Left lobe of liver (tissue), 2 donors: ENCODE measurements at places on chromosomes 4 and X. TPM values are rescaled to one million over a fixed set of nuclear protein-coding genes. Genes with fewer than 3 reads are reported as not detected.
A peak's percentile ranks its signal among the peaks of the same experiment; 100 is the strongest.

DNA sequence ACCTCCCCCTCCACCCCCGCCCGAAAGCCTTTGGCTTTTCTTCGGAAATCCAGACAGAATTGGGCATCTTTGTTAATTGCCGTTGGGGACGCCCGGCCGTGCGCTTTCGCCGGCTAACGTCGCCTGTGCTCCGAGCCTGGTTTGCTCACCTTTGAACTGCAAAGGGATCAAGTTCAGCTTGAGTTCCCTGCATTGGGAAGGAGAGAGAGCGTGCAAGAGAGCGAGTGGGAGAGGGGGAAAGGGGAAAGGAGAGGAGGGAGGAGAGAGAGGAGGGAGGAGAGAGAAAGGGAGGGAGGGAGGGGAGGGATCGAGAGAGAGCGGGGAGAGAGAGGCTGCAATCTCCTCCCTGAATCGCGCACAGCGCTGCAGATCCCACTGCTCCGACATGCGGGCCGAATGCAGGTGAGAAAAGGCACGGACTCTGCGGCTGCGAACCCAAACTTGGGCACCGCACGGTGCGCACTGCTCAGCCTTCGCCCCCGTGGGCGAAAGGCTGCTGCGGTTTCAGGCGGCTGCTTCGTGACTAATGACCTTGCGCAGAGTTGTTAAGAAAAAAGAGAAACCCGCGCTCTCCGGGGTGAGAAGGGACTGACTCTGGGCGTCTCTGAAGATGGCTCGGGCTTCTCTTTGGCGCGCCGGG is at the start of gene PCDH7:
Gene PCDH7, plus strand, starts transcription at position 349 of the 640 bp plus-strand sequence. CDS start 1,054 bp downstream, outside the sequence.
- no peak for DNase-seq

DNA sequence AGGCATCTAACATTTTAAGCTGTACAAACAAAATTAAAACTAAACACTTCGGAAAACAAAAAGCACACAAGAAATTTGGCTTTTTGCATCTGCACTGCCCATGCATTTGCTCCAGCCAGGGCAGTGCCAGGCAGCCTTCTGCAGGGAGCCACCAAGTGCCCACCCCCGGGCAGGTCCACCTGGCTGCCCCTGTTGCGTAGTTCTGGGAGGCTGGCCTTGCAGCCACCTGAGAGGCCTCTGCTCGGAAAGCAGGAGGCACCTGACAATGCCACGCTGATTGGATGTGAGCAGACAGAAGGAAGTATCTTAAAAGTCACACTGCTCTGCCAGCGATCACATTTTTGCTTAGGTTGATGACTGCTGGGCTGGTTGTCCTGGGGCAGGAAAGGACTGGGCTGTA is 3.5 kb downstream of the TMEM271 start:
- DNase-seq: peak; percentile 8

GRCh38 chr4:14787894-14788293 is 214.4 kb upstream of the CPEB2 start:
- DNase-seq: no peak

GRCh38 chr4:31575504-31575903 is 855.3 kb downstream of the PCDH7 start:
- no peak for DNase-seq

DNA sequence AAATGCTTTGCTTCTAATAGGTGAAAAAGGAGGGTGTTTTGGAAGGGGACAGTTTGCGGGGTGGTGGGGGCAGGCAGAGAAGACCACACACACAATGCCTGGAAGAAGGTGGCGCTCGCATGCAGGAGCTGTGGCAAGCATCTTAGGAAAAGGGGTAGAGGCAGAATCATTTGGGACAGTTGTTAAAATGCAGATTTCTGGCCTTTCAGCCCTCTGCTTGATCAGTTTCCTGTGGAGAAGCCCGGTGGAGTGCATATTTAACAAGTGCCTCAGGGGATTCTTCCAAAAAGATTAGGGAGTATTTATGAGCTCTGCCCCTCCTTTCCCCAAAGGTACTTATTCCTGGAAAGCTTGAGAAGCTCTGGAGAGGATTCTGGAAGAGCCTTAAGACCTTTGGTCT is 4.8 kb downstream of the NOCT start:
- no peak for DNase-seq

DNA sequence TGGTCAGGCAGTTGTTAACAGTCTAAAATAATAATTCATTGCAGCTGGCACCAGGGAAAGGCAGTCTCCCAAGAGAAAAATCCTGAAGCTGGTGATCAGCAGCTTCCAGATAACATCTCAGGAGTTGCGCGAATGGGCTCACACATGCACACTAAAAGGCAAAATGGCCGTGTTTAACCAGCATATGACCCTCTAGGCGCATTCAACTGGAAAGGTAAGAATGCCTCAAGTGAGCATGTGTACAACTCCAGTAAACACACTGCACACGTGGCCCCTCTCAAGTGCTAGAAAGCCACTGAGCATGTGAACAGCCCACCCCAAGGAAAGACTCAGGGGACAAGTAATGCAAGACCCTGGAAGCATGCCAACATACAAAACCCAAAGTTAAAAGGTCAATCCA is 33.1 kb downstream of the STPG2 start:
- DNase-seq: no peak

GRCh38 chr4:95627709-95628108 is 78.9 kb upstream of the UNC5C start:
- DNase-seq: no peak

GRCh38 chr4:89245459-89245858 is 62.1 kb downstream of the GPRIN3 start:
- no peak for DNase-seq

GRCh38 chr4:24796620-24797019 is 1.2 kb downstream of the SOD3 start:
- no peak for DNase-seq

GRCh38 chr4:18075823-18076433 is 54.4 kb upstream of the LCORL start:
- no peak for DNase-seq

DNA sequence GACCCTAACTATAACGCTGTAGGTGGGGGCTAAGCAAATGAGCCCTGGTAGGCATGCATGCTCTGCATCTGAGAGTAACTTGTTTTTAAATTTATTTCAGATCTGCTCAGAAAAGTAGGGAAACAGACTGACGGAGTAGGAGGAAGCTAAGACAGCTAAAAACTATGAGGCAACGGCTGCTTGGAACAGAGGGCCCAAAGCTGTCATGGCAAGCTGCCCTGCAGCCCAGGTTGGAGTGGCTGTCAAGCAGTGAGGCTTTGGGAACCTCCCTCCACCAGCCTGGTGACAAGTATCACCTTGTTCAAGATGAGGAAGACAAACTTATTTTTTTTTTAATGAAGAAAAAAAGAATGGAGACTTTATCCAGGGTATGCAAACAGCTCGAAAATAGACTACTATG is 439.8 kb downstream of the NLGN4X start:
- DNase-seq: no peak

DNA sequence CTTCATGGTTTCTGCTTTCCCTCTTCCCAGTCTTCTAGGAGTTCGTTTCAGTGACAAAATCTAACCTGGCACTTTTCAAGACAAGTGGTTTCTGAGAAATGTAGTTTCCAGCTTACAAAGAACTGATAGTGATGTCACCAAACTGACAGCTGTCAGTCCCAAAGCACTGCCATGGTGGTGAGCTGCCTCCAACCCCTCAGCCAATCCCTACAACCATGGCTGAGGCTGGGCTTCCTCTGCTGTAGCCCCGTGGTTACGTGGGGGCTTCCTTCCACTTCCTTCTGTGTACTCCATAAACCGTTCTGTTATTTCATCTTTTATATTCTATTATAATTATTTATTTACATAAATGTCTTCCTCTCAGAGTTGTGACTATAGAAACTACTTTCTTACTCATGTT is 198.6 kb upstream of the AGA start:
- no peak for DNase-seq

GRCh38 chrX:53080628-53081580 is 1.3 kb upstream of the TSPYL2 start:
- no peak for DNase-seq

- no peak for DNase-seq
Measured at GRCh38 chr4:154807042-154807630, 26.1 kb downstream of the RBM46 start.

GRCh38 chr4:91601401-91601800 is 702.4 kb upstream of the GRID2 start:
- DNase-seq: no peak

GRCh38 chrX:22078117-22078516 is 46.0 kb downstream of the PHEX start:
- no peak for DNase-seq

- DNase-seq: no peak
Measured at GRCh38 chr4:54274264-54274663, 45.2 kb downstream of the PDGFRA start.

GRCh38 chr4:23212558-23212957 is 519.8 kb downstream of the GBA3 start:
- no peak for DNase-seq

- DNase-seq: no peak
Measured at GRCh38 chrX:155052738-155053498, 18.0 kb downstream of the CMC4 start.

DNA sequence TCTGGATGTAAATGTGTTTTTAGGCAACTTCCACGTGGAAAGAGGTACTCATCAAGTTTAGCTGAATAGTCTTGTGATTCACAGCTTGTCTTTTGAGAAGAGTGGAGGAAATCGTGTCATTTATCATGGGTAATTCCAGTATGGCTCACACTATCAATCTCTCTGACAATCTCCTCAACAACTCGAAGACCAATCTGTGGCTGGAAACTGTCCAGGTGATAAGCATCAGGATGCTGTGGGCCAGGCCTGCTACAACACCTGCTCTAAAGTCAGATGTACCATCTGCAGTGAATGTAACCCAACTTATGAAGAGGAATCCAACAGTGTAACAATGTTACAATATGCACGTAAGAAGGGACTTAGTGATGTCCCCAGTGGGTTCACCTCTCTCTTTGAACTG is 132.1 kb upstream of the GK2 start:
- no peak for DNase-seq

GRCh38 chr4:145181091-145181501 is 707 bp upstream of the OTUD4 start:
- DNase-seq: no peak

- DNase-seq: no peak
Measured at GRCh38 chr4:1516261-1516660, 110.0 kb upstream of the NKX1-1 start.

GRCh38 chrX:9802737-9803136 is 16.5 kb downstream of the SHROOM2 start:
- no peak for DNase-seq

GRCh38 chrX:132968296-132968949 is 10.0 kb upstream of the HS6ST2 start:
- DNase-seq: no peak

DNA sequence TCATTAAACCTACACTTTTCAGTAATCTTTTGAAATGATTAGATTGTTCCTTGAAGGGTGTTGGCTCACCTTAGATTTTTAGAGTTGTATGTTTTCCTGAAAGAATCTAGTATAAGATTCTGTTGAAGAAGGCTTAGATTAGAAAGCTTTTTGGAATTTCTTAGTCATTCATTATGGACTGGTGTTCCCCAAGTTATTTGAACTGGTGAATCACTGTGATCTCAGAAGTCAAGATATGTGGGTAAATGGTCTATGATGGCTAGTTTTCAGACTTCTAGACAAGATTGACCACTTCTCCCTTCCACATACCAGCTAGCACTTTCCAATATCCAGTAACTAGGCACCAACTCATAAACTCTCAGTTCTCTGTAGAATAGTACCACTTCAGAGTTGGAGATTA is 138.1 kb downstream of the KDM6A start:
- no peak for DNase-seq

DNA sequence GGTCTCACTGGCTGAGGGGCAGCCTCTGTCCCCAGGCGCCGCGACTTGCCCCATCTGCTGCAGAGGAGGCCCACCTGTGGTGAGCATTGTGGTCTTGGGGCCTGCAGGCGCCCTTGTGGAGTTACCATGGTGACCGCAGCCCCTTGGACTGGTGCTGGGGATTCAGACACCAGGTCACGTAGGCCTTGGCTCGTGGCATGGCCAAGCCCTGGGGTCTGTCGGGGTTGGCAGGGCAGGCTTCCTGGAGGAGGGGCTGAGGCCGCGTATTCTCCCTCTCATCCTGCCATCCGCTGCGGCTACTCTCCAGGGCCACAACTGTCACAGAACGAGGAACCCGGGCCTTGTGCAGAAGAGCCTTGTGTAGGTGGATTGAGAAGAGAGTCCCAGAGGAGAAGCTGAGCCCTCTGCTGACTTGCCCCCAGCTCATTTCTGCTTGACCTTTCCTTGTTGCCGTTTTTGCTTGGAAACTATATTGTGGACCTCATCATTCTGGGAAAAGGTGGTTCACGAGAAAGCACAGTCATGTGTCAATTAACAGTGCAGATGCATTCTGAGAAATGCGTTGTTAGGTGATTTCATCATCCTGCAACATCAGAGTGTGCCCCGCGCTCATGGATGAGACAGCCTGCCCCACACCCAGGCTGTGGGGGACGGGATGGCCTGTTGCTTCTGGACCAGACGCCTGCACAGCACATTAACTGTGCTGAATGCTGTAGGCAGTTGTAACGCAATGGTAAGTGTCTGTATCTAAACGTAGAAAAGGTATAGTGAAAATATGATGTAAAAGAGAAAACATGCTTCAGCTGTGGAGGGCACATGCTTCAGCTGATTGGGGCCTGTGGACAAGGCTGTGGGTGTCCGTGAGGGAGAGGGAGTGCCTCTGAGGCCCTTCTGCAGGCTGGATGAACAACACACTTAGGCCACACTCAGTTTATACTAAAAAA is 38.5 kb downstream of the TRMT44 start:
- DNase-seq: no peak

- no peak for DNase-seq
Measured at GRCh38 chr4:37609626-37610025, 76.5 kb downstream of the RELL1 start.

DNA sequence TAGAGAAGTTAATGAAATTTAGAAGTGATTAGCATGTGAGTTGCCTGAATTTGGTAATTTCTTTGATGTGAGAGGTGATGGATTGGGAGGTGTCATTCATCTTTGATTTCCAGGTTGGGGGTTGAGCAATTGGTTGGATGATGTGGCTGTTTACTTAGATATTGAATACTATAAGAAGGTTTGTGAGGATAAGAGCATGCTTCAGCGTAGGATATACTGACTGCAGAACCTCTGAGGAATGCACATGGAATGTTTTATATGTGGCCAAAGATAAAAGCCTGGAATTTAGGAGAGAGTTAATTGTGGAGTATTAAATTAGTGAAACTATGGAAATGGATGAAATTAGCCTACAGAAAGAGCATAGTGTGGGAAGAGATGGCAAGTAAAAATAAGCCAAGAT is 165.4 kb upstream of the MAD2L1 start:
- no peak for DNase-seq

The HPGD gene
- 84.3 TPM for total RNA-seq

The PDCL2 gene
- not detected for total RNA-seq

The FGD1 gene
- total RNA-seq: 1.1 TPM

The PLP1 gene
- 0.81 TPM for total RNA-seq

The EVC2 gene
- total RNA-seq: 0.75 TPM

The KIAA1210 gene
- total RNA-seq: not detected

The TMEM35A gene
- total RNA-seq: not detected

The AMOT gene
- 7.4 TPM for total RNA-seq

The VCX3B gene
- total RNA-seq: not detected

The FGF13 gene
- total RNA-seq: 0.55 TPM

The PDE6B gene
- 0.83 TPM for total RNA-seq

The H2BW2 gene
- not detected for total RNA-seq

The MED12 gene
- total RNA-seq: 9.6 TPM

The KLF3 gene
- 28.6 TPM for total RNA-seq

The MAEA gene
- total RNA-seq: 33.3 TPM

The SPATA4 gene
- total RNA-seq: not detected

The MFAP3L gene
- 58.3 TPM for total RNA-seq

The P2RY4 gene
- 0.18 TPM for total RNA-seq

The MTCP1 gene
- 15.2 TPM for total RNA-seq

The STK32B gene
- 0.25 TPM for total RNA-seq
